DMS53 (cell line): ENCODE measurements at places on chromosomes 2 and 18.
A peak's percentile ranks its signal among the peaks of the same experiment; 100 is the strongest.

GRCh38 chr2:24827321-24828237 lies 34.4 kb downstream of the CENPO start:
- peak; percentile 89 for DNase-seq

DNA sequence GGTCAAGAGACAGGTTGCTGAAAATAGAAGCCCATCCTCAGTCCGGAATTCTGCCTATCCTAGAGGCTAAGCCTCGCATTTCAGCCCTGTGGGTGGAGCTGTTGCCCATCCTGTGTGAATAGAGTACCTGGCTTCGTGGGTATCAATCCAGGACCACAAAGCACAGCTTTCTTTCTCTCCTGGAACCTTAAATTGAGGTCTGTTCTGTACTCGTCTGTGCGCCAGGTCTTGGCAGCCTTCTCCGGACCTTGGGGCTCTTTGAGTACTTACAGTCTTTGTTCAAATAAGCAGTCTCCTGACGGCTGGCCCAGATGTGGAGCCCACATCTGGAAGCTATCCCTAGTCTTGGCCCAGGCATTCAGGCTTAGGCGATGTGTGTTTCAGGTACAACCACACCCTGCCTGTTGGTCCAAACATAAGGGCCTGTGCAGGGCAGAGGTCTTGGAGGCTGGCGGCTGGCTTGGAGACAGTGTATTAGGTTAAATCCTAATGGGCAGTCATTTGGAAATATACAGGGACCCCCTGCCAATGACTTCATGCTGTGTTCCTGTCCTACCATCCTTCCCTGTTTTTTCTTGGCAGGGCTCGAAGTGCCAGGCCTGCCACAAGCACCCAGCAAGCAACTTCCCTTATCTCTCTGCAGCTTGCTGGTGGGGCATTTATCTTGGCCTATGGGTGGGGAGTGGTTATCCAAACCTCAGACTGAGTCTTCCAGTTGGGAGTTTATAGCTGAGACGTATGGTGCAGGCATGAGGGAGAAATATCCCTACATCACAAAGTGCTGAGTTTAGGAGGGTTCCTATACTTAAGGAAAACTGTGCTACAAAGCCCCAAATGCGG lies 294.1 kb downstream of the BCL2 start:
- peak; percentile 71 for DNase-seq

GRCh38 chr2:37851828-37852584 lies 73.1 kb upstream of the RMDN2 start:
- no peak for DNase-seq

DNA sequence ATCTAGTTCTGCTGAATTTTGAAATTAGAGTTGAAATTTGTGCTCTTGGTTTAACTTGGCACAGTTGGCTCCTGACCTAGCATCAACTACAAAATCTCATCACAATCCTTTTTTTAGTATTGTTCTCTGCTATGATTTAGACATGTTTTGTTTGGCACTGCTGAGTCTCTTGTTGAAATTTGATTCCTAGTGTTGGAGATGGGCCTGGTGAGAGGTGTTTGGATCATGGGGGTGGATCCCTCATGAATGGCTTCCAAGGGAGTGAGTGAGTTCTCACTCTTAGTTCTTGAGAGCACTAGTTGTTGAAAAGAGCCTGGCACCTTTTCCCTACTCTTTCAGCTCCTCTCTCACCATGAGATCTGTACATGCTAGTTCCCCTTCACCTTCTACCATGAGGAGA lies 605.6 kb upstream of the SLC39A10 start:
- no peak for DNase-seq

DNA sequence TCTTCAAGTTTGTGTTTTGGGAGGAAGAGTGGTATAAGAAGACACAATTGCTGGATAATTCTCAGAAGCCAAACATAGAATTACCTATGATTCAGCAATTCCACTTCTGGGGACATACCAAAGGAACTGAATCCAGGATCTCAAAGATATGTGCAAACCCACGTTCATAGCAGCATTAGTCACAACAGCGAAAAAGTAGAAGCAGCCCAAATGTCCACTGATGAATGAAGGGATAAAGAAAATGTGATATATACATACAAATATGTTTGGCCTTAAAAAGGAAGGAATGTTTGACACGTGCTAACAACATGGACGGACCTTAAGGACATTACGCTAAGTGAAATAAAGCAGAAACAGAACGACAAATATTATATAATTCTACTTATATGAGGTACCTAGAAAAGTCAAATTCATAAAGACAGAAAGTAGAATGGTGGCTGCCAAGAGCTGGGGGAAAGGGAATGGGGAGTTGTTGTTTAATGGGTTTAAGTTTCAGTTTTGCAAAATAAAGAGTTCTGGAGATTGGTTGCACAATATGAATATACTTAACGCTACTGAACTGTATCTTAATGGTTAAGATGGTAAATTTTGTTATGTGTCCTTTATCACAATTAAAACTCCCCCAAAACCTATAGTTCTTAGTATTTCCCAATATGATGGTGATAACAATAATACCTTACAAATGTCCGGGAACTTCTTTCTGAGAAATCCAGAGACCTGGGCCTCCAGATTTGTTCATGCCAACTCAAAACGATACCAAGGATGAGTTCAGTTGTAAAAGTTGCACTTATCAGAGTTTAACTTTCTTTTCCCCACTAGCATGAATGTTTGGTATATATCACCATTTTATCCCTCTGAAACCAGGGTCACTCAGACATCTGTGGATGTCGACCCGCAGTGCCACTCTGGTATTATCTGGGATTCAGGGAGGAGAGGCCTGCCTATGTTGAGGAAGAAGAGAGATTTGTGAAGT lies 33.7 kb upstream of the WIPF1 start:
- no peak for DNase-seq

DNA sequence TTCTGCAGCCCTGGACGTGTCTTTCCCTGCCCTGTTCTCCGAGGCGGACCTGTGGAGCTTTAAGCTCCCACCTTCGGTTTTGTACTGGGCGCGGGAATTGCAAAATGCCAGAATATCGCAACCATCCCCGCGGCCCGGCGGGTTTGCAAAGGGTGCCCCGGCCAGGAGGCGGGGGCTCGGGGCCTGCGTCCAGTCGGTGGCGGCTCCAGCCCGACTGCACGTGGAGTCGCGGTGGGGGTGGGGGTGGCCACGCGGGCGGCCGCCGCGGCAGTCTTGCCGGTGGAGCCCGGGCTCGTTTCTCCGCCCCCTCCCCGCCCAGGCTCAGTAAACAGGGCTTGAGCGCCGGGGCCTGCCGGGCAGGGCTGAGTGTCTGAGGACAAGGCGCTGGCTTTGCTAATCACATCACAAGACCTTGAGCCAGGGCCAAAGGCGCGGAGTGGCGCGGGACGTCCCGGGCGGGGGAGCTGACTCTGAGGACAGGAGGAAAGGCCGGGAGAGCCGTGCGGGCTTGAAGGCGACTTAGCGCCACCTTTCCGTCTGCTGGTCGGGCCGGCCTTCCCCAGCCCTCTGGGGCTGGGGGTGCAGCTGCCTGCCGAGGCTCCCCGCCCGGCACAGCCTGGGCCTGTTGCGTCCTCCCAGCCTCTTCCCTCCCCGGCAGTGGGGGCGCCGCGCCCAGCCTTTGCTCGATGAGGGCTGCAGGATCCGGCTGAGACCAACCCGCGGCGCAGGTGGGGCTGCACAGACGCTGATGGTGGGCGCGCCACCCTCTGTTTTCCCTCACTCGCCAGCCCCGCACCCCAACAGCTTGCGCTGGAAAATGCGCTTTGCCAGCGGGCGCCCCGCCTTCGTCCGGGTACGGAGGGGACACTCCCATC lies 786 bp upstream of the ZFP36L2 start:
- DNase-seq: peak; percentile 87

DNA sequence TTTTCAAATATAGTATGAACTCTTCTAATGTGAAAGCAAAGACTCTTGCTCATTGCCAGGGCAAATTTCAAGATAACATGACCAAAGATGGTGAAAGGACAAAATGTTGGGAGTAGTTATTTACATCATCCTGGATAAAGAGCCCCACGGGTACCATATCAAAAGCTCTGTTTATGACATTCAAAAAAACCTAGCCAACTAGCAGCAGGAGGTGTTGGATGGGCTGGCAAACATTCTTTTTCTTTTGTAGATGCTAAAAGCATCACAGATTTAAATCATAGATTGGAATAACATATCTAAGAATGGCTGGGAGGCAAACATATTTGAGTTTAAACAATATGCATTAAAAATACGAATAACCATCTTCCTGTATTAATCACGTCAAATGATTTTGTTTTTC lies 153.5 kb downstream of the ICOS start:
- no peak for DNase-seq

- no peak for DNase-seq
Observed at GRCh38 chr2:234438305-234438977, 58.4 kb downstream of the ARL4C start.

- DNase-seq: no peak
Observed at GRCh38 chr18:59715445-59715844, 18.2 kb upstream of the CCBE1 start.

GRCh38 chr2:162688403-162688802 lies 150.2 kb downstream of the KCNH7 start:
- DNase-seq: no peak

DNA sequence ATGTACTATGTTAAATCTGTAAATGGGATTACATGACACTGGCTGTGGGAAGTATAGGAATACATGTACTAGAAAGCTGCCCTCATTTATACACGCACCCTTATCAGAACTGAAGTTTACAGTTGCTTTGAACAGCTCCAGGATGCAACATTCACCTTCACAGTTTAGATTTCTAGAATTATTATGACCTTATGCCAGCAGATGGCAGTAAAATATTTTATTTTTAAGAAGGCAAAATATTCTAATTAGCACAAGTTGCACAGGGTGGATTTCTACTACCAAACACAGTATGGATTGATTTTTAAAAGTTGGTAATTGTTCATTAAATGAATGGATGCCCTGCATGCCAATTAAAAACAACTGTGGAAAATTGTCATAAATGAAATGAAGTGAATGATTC lies 670.4 kb downstream of the KCNJ3 start:
- DNase-seq: peak; percentile 54

DNA sequence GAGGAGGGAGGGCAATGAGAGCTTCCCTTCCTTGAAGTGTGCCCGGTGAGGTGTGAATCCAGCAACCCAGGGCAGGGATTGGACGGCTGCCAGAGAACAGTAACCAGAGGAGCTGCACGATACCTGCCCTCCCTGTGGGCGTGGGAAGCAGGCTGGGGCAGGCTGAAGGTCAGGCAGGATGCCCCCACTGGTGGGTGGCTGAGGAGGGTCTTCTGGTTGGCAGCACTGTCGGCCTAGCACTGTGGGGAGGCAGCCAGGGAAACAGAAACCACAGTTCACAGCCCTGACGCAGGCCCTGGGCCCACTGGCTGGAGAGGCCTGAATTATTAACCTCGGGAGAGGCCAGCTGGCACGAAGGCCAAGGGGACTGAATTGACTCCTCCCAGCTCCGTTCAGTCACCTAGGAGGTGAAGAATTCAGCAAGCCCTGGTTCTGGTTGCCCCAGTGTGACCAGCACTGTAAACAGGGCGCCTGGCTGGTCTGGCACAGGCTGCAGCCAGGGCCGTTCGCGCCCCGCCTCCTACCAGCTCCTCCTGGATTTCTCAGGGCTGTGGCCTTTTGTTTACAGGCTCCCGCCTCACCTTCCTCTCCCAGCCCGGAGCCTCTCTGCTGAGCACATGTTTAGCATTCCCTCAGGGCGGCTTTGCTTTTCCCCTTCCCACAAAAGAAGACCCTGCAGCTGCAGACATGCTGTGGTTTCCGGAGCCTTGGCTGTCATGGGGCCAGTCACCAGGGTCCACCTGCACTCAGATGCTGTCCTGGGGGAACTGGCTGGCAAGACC lies 97.8 kb downstream of the B3GNT2 start:
- peak; percentile 97 for DNase-seq

- DNase-seq: peak; percentile 43
Observed at GRCh38 chr2:188607501-188607900, 315.8 kb downstream of the GULP1 start.

DNA sequence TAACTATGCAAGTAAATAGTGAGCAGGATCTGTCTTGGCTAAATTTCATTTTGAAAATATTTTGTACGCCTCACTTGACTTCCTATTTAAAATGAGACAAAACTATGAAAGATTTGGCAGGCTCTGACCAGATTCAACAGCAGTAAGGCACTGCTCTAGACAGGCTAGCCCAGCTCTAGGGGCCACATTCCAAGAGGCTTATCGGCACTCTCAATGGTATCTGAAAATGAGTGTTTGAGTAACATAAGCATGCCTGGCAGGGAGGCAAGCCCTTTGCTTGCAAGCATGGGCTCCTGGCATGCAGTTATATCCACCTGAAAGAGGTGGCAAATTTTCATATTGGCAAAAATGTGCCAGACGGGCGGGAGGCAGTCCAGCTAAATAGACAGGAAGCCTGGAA lies 10.5 kb downstream of the CAPN13 start:
- DNase-seq: no peak

DNA sequence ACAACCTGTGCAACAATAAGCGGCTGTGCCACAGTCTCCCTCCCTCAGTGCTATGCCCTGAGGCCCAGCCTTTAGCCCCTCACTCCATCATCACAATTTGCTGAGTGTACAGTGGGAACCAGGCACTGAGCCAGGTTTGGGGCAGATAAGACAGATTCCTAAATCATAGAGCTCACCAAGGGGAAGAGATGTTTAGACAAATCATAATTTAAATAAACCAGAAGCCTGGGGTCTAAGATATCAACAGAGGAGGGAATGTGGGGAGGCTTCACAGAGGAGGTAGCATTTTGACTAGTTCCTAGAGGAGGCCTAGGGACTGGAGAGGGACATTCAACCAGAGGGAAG lies 139.3 kb upstream of the EPAS1 start:
- DNase-seq: no peak

DNA sequence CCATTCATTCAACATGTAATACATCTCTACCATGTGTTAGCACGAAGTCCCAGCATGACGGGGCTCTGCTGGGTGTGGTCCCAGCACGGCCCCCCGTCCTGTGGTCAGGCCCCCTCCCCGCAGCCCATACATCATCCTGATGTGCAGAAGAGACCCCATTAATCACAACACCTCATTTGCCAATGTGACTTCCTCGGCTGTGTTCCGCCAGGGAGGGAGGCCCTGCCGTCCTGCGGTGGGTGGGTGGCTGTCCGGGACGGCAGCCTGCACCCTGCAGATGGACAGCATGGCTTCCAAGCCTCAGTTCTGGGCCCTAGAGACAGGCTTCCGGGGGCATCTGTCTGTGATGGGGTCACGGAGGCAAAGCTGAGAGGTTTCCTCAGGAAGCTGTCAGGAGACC lies 254.0 kb downstream of the CYP26B1 start:
- no peak for DNase-seq

DNA sequence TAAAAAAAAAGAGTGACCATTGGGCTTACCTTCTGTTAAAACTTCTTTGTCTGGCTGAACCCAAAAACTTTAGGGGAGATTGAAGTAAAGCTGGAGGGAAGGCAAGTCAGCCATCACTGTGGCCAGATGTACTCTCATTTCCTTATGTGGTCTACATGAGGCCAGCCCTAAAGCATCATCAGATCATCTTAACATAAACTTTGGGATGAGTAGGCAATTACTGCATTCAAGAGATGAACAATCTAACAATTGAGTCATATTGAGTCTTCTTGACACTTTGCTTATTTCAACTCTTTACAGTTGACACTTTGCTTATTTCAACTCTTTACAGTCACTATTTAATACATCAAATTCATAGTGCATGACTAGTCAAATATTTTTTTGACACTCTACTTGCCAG lies 155.6 kb downstream of the QPCT start:
- no peak for DNase-seq
